ENCODE measurements at places on chromosomes 6 and 20. TPM values are rescaled to one million over a fixed set of nuclear protein-coding genes. Genes with fewer than 3 reads are reported as not detected.

The HLA-DOA gene
- total RNA-seq: 0.09 TPM

The NCOA7 gene
- total RNA-seq: 12.2 TPM

The PDE7B gene
- 1.1 TPM for total RNA-seq

The SIRPA gene
- 22.5 TPM for total RNA-seq

The C20orf96 gene
- 10.1 TPM for total RNA-seq
